Left ventricle myocardium inferior (tissue), 1 donor: ENCODE measurements at places on chromosomes 5 and 9. TPM values are rescaled to one million over a fixed set of nuclear protein-coding genes. Genes with fewer than 3 reads are reported as not detected.

GRCh38 chr5:37792975-37793631, 46.7 kb downstream of the GDNF start:
- DNase-seq, result no peak

- DNase-seq, result no peak
Observed at GRCh38 chr9:92686954-92687353, 17.0 kb upstream of the IPPK start.

DNA sequence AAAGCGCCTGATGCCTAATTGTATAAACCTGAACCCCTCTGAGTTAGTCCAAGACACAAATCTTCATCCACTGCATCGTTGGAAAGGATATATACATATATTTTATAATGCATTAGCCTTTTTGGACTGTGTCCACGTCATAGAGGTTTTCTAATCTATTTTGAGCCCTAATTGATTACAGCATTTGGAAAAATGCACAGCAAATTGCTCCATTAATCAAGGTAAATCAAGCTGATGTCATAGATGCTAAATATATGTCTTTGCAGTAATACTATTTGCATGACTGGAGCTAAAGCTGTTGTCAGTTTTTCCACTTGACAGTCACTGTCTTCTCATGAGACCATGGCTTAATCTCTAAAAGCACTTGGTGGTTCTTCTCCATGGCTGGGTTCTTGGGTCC, 483.5 kb upstream of the TNC start:
- no peak for DNase-seq

- DNase-seq, result peak; percentile 17
Observed at GRCh38 chr5:77180167-77181081, 30.1 kb upstream of the PDE8B start.

- no peak for DNase-seq
Observed at GRCh38 chr5:100575815-100576214, 40.6 kb downstream of the FAM174A start.

- DNase-seq, result no peak
Observed at GRCh38 chr9:105206496-105206820, 38.0 kb upstream of the SLC44A1 start.

- DNase-seq, result no peak
Observed at GRCh38 chr9:114845373-114845772, 39.5 kb upstream of the TNFSF15 start.

- DNase-seq, result no peak
Observed at GRCh38 chr5:109455598-109456096, 45.9 kb upstream of the PJA2 start.

DNA sequence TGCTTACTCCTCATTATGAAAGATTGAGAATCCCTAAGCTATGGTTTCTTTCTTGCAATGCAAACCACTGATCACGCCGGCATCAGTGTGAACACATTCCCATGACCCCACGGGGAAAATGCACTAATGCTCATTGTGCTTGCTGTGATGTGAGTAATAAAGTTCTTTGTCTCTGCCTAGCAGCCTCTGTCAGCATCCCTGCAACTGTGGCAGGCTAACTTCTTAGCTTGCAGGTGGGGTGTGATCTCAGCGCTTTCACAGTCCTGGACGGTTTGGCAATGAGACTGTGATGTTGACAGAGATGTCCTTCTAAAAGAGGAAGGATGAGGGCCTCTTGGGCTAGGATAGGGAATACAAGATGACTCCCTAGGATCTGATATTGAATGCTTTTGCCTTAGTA, 1218.7 kb downstream of the EFNA5 start:
- no peak for DNase-seq

DNA sequence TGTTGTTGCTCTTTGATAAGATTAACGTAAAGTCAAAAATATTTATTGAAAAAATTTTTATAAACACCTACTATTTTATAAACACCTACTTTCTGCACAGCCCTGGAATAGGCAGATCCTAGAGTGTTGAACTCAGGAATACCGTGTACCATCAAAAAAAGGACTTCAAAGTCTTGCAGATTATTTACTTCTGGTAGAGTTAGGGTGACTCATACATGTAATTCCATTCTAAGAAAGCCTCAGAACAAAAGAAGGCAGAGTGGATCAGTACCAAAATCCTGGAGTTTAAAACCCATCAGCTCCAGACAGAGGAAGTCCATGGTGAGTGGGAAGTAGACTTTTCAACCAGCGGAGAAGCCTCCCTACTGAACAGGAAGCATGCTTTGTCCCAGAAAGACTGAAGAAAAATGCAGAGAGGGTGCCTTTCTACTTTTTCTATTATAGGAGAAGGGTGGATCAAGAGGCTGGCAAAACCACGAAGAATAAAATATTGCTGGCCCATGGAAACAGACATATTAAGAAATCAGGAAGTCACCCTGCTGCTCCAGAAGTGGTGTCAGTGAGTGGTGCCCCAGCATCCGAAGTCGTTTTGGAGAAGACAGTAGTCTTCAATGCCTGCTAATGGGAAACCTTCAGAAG, 45.1 kb upstream of the DAB2 start:
- no peak for DNase-seq

- DNase-seq, result no peak
Observed at GRCh38 chr9:123978981-123979380, 32.6 kb upstream of the LHX2 start.

- DNase-seq, result no peak
Observed at GRCh38 chr5:166719991-166720390, 1571.5 kb upstream of the WWC1 start.

DNA sequence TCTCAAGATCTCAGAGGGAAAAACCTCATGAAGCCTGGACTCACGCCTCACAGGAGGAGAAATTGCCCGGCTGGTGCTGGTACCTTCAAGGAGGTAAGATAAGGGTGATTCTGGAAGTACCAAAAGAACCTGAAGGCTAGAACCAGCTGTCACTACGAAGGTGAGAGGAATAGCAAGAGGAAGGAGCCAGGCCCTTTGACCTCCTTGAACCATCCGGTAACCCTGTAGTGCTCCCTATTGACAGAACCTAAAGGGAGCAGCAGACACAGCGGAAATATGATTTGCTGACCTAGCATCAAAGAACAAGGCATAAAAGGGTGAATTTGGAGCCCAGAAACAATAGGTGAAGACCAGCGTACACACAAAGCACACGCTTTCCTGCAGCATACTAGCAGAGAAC, 92.2 kb downstream of the DOCK8 start:
- no peak for DNase-seq

GRCh38 chr9:125966959-125967711, 220.0 kb downstream of the PBX3 start:
- DNase-seq, result no peak

DNA sequence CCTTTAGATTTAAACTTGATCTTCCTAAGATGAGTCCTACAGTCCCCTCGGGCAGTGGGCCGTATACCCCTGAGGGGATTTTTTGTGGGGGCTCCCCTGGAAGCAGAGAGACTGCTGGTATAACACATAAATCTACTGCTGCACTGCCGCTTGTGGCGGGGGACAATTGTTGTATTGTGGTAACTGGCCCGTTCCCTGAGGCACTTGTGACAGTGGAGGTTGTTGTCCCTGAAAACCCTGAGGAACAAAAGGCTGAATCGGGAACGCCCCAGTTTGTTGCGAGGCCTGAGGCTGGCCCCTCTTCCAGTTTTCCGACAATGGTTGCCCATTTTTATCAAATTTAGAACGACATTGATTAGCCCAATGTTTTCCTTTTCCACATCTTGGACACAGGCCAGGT, 4.7 kb upstream of the TMEM141 start:
- no peak for DNase-seq

DNA sequence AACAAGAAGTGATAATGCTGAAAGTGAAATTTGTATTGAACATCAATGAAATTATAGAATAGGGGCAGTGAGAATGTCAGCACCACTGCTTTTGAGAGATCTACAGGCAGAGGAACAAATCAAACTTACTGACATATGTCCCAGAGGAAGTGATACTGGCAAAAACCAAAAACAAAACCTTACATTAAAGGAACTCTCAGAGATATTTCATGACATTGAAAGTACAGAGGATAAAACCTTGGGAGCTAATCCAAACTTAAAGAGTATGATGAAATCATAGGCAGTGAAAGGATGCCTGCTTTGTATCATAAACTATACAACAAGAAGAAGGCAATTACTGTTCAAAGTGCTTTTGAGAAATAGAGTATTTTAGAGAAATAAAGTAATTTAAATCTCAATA, 90.4 kb upstream of the SV2C start:
- DNase-seq, result no peak

- no peak for DNase-seq
Observed at GRCh38 chr5:55991768-55992486, 2.8 kb downstream of the IL6ST start.

DNA sequence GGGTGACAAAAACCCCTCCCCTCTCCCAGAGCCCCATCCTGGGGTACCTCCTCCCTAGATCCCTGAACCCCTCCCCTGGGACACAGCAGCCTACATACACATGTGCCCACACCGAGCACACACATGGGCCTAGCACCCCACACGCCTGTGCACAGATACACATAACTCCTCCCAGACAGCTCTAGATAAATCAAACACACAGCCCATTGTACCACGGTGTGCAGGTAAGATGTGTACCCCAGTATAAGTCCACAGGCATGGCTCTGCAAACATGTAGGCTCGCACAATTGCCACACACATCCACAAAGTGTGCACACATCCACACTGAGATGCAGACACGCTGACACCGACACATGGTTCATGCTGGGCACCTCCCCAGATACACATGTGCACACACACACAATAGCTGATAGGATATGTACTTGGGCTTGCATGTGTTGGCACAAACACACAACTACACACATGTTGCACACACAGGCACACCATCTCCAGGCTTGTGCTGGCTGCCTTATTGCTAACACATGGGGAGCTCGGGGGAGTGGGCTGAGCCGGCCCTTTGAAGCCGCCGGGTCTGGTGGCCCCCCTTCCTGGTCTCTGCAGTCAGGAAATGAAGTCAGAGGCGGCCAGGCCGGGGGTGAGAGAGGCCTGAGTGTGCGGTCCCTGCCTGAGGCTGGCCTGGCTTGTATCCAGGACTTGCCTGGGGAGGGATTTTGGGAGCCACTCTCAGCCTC, 30.2 kb downstream of the GOLGA2 start:
- peak; percentile 53 for DNase-seq

The SH3GL2 gene
- total RNA-seq, result 7.3 TPM

The BNC2 gene
- total RNA-seq, result 3.5 TPM

The PLAA gene
- total RNA-seq, result 32.3 TPM

The ZFR gene
- 60.3 TPM for total RNA-seq

The SNCAIP gene
- total RNA-seq, result 1.4 TPM

The THG1L gene
- total RNA-seq, result 6.6 TPM

The DDX46 gene
- total RNA-seq, result 24.4 TPM

The PCDHA1 gene
- total RNA-seq, result not detected

The FAM78A gene
- 47.3 TPM for total RNA-seq
